ENCODE measurements at places on chromosomes 6 and 20. TPM values are rescaled to one million over a fixed set of nuclear protein-coding genes. Genes with fewer than 3 reads are reported as not detected.

Gene C20orf96
- polyA plus RNA-seq = 29.4 TPM

GRCh38 chr6:88983532-88983931 is 20.1 kb upstream of the RNGTT start:
- no peak for DNase-seq

Gene OPRM1
- not detected for polyA plus RNA-seq

DNA sequence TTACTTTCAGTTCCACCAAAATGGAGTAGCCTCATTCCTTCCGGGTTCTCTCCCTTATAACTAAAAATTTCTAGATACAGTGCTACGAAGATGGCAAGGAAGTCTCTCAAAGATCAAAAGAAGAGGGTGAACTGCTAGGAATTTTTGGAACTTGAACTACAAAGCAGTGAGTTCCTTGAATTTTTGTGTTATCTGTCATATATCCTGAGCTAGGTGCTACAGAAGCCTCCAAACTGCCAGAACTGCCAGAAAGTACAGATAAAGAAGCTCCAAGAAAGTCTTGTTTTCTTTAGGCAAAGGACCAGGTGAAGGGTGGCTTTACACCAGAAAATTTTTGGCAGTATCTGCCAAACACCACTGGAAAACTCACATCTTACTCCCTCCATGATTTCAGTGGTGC is 218.8 kb upstream of the FLRT3 start:
- DNase-seq = no peak

Gene VSTM2L
- polyA plus RNA-seq = 1.2 TPM

DNA sequence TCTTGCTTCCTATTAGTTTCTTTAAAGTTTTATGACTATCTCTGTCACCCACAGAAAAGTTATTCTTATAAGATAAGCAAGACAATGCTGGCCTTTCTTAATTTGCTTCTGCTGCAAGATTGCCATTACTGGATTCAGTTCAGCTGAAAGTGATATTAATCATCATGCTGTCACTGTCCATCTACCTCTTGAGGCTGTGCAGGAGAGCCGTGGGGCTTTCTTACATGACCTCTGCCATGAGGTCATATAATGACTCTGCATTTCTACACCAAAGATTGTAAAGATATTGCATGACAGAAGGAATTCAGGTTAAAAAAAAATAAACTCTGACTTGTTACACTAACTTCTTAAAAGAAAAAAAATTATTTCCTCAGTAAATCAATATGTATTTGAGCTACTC is 106.9 kb downstream of the TRDN start:
- no peak for DNase-seq

DNA sequence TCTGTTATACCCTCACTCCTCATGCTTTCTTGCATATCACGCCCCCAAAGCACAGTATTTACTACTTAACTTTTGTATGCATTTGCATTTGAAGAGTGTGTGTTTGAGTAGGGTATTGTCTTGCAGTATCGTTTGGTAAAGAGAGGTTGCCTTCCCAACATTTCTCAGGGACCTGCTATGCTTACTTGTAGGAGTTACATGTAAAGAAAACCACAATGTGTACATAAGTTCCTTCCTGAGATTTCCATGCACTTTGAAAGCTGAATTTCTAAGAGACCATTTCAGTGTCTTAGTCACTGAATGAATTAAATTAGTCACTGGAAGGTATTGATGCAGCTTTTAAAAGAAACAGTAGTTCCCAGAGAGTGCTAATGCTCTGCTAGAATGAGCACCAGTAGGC is 159.3 kb upstream of the LAMA2 start:
- no peak for DNase-seq

DNA sequence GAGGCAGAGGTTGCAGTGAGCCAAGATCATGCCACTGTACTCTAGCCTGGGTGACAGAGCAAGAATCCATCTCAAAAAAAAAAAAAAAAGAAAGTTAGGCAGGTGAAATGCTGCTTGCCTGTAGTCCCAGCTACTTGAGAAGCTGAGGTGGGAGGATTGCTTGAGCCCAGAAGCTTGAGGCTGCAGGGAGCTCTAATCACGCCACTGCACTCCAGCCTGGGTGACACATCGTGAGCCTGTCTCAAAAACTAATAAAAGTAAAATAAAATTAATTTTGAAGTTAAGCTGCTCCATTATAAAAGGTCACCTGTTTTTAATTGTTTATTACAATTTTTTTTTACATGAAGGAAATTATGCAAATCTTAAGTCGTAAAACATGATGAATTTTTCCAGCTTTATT is 23.2 kb upstream of the SAMHD1 start:
- DNase-seq = no peak

Gene CCM2L
- polyA plus RNA-seq = 6.3 TPM

Gene AKAP7
- polyA plus RNA-seq = 16.9 TPM

Gene COL21A1
- polyA plus RNA-seq = 143 TPM

Data from right renal cortex interstitium (tissue), 3 donors.